ENCODE measurements at places on chromosomes 2 and 18.

DNA sequence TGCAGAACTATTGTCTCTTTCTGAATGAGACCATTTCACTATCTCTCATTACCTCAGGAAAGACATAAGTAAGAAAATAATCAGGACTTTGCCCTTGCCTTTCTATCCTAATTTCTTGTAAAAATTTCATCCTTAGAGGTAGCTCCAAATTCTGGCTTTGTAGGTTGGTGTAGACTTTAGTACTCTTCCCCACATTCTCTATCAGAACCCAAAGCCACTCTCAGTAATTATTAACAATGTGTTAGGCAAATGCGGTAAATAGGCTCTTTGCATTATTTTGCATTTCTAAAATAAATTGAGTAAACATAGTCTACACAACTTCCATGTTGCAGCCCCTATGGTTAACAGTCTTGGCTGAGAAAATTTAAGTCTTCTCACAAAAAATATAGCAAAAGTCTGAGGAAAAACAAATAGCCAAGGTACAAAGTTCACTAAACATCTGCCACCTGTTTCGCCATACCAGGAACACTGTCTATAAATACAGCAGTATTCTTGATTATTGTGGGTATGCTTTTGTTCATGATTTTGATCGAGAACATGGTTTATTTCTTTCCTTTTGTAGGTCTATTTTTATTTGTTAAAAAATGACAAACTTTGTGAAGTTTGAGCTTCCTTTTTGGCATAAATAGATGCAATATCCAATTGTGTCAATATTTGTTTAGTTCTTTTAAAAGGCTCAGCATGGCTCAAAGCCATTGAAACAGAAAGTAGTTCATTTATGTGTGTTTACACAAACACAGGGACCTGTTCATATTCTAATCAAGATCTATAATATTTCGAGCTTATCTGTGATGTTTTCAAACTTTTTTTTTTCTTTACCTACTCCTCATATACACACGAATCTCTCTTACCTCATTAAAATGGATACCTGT lies 1061.5 kb downstream of the CNTNAP5 start:
- no peak for DNase-seq

GRCh38 chr2:158786897-158787296 lies 8.2 kb upstream of the DAPL1 start:
- DNase-seq, result no peak

- no peak for DNase-seq
These were observed 27.0 kb downstream of the CDH2 start for GRCh38 chr18:28149810-28150420.

- DNase-seq, result no peak
These were observed 47.5 kb upstream of the ACSL3 start for GRCh38 chr2:222813177-222813843.

DNA sequence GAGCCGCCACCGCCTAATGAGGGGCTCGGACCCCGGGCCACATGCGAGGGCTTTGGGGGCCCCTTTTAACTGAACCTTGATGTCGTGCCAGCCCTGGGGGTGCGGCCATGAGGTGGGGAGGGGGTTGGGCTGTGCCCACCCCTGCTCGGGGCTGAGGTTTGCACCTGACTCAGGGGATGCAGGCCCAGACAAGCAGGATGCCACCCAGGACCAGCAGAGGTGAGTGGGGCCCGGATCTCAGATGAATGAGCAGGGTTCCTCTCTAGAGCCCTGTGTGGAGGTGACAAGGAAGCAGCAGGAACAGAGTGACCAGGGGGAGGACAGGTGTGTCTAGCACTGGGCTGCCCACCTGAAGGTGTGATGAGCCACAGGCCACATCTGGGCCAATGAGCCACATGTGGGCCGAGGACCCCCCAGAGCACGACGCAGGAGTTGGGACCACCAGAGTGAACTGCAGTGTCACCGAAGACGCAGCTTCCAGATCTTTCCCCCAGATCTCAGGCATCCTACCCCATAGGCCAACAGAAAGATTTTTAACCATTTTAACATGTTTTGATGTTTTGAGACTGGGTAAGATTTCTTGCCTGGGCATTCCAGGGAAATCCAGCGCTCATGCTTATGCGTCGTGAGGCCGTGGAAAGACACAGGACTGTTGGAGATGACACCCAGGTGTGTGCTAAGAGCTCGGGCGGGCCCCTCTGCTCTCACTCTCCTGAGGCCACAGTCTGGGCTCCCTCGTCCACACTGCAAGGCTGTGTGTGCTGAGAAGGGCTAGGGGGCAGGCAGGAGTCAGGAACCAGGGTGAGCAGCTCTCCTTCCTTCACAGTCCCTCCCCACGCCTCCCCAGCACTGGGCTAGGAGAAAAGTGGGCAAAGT lies 73.6 kb downstream of the DDX1 start:
- DNase-seq, result no peak

GRCh38 chr2:58562276-58562675 lies 321.2 kb upstream of the FANCL start:
- DNase-seq, result no peak

GRCh38 chr18:21064347-21064746 lies 47.3 kb downstream of the ROCK1 start:
- DNase-seq, result no peak

DNA sequence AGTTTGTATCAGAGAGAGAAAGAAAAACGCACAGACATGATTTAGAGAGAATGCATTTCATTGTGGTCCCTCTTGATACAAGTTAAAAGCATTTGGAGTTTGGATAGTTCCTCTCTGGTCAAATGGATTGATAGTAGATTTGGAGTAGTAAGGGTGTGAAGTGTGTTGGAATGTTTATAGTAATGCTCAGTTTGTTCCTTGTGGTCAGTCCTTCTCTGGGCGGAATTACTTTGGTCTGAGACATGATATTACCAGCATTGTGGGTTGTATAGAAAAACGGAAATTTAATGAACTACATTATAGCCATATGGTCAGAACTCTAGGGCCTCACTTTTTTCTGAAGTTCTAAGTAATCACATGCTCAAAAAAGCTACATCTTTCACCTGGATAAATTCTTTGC lies 178.9 kb downstream of the AGAP1 start:
- no peak for DNase-seq

- DNase-seq, result no peak
These were observed 393.9 kb downstream of the BCL11A start for GRCh38 chr2:60159519-60159918.
